ENCODE measurements at places on chromosomes 1 and 21.

DNA sequence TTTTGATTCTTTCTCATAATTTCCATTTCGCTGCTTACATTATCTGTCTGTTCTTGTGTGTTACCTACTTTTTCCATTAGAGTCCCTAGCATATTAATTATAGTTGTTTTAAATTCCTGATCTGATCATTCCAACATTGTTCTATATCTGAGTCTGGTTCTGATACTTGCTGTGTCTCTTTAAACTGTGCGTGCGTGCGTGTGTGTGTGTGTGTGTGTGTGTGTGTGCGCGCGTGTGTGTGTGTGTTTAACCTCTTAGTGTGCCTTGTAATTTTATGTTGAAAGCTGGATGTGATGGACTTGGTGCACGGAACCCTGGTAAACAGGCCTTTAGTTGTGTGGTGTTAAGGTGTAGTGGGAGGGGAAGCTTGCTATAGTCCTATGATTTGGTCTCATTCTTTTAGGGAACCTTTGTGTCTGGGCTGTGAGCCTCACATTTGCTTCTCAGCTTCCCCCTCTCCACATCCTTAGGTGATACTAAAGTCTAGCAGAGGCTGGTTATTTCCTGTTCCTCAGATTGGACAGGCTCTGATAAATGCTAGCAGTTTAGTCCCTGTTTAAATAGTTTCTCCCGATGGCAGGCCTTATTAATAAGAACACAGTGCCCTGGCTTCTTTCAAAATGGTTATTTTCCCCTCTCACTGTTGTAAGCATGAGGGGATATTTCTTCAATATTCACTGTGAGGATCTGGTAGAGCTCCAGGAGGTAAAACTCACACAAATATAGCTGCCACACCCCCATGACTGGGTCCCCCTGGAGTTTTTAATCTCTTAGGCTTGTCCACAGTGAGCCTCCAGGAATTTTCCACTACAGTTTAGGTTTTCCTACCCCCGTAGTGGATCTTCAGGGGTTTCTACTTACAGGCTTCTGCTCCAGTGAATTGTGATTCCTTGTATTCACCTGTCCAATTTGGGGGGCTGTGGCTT is 118.3 kb downstream of the GALNT2 start:
- DNase-seq: no peak

GRCh38 chr1:16026723-16027484 is 5.1 kb downstream of the CLCNKA start:
- DNase-seq: peak; percentile 57

DNA sequence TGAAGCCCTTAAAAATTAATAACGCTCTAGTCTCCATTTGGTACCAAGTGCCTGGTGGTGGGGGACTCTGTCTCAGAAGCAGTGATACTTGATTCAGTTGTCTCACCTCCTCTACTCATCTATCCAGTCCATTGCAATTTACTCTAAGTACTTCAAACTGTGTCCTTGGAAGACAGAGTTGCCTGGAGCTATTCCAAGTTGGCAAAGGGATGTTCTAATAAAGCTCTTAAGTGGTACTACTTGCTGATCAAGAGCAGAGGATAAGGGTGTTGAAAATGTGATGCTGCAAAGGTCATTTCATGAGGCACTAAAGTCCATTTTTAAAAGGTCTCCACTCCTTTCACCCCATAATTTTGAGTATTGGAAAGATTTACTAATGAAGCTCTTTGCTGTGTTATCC is 142.2 kb downstream of the NFIA start:
- DNase-seq: no peak

GRCh38 chr21:36082237-36082664 is 12.4 kb downstream of the CBR1 start:
- DNase-seq: no peak

DNA sequence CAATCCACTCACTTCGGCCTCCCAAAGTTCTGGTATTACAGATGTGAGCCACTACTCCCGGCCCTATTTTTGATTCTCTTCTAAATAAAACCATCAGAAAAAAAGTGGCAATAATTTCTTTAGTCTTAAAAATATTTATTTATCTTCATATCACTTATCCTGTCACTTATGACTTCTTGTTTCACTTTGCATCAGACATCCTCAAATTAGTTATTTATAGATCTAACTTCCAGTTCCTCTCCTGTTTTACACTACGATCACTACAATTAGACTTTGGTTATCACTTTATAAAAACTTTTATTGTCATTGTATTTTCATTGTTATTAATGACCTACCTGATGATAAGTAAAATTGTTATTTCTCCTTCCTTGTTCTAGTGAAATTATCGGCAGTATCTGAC is 783.4 kb upstream of the BRINP3 start:
- no peak for DNase-seq

DNA sequence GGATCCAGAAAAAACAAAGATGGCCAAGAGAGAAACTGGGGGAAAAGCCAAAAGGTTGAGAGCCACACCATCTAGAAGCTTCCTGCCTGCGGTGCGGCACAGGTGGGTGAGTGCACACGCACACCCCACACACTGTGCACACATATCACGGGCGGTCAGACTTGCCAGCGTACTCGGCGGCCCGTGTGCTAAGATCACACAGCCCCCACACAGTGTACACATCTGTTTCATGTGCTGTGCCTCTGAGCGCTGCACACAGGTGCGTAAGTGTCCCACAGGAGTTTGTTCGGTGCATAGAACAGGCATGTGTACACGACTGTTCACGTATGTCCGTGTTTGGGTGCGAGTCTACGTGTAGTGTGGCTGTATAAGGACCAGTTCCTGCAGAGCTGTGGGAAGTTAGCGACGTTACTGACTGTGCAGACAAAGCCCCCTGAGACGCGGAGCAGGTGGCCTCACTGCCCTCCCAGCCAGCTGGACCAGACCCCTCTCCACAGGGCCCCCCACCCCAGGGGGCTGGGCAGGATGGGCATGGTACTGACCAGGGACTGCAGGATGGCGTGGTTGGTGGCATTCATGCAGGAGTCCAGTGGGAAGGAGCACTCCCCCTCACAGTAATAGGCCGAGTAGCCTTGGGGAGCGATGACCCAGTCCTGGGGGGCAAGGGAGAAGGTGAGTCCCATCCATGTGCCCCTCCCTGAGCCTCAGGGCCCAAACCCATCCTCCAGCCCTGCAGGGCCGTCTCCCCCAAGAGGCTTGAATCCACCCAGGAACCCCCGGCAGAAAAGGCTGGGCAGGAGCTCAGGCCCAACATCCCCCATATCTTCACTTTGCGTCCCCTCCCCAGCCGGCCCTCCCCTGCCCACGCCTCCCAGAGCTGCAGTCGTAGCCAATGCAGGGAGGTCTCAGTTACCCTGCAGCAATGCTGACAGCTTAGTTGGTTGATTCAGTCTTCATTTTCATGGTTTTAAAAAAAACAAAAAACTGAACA is 8.3 kb downstream of the OXCT2 start:
- no peak for DNase-seq

GRCh38 chr1:45510036-45510971 is 10.2 kb downstream of the MMACHC start:
- DNase-seq: no peak

- DNase-seq: no peak
Observed at GRCh38 chr1:85623061-85623471, 42.5 kb downstream of the CCN1 start.
